ENCODE measurements at places on chromosomes 1 and 21. TPM values are rescaled to one million over a fixed set of nuclear protein-coding genes. Genes with fewer than 3 reads are reported as not detected.

DNA sequence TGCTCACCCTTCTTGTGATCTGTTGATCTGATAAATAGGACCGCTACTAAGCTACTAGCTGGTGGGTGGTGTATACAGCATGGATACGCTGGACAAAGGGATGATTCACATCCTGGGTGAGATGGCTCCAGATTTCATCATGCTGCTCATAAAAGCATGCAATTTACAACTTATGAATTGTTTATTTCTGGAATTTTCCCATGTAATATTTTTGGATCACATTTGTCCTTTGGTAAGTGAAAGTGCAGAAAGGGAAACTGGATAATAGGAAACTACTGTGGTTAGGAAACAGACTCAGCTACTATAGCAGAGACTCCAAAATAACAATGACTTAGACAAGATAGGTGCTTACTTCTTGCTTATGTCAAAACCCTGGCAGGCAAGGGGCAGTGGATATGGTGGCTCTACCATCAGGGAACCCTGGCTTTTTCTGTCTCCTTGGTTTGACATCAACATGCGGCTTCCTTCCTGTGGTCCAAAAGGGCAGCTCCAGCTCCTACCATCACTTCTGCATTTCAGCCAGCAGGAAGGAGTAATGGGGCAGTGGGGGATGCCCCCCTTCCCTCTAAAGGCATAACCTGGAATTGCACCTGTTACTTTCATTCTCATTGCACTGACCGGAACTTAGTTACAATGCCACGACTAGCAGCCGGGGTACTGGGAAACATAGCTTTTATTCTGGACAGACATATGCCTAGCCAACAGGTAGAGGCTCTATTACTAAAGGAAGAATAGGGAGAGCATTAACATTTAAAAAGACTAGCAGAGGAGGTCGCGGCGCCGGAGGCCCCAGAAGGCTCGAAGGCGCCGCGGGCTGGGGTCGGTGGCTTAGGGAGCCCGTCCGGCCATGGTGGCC lies 13.8 kb upstream of the AK2 start:
- H3K27me3 ChIP-seq = no peaks in the 10 kb centered on the region
- H3K4me3 ChIP-seq = no peak overlapping the region
- peaks cover 10% of the 10 kb centered on the region for H3K4me1 ChIP-seq
- H3K27ac ChIP-seq = no peak overlapping the region
- no peak for DNase-seq

DNA sequence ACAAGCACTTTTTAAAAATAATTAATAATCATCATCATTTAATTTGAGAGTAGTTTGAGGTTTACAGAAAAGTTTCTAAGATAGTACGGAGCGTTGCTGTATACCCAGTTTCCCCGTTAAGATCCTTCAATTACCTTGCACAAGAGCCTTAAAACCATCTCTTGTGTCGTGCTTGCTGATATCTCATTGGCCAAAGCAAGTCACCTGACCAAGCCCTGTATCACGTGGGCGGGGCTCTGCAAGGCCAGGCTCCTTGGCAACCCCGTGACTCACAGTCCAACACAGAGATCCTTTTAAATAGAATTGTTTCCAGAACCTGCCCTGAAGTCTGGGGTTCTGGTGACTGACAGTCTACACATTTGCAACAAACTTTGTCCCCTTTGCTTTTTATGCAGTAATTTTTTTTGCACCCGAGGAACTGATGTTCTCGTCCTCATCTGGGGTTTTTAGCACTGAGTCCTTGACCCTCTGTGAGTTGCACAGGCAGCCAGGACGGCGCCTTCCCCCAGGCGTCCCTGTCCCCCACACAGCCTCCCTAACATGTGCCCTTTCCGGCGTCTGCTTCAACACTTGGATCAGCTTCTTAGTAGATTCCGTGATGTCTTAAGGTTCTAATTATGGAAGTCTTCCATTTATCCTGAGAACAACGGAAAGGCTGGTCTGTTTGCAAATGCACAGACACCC lies 183.3 kb upstream of the TMEM51 start:
- no peak overlapping the region for H3K27ac ChIP-seq
- peaks cover 6% of the 10 kb centered on the region for H3K4me1 ChIP-seq
- H3K36me3 ChIP-seq = peaks cover 3% of the 10 kb centered on the region
- DNase-seq = no peak
- no peak overlapping the region for H3K4me3 ChIP-seq

- H3K27ac ChIP-seq = peak overlapping the region; percentile 63
- peaks cover 36% of the 10 kb centered on the region for H3K4me1 ChIP-seq
- H3K27me3 ChIP-seq = no peaks in the 10 kb centered on the region
- no peak overlapping the region for H3K4me3 ChIP-seq
These were observed 163.3 kb downstream of the DHRS3 start for GRCh38 chr1:12454406-12455391.

KANK4 gene
- total RNA-seq = not detected

DENND2C gene
- 1.1 TPM for total RNA-seq

DNA sequence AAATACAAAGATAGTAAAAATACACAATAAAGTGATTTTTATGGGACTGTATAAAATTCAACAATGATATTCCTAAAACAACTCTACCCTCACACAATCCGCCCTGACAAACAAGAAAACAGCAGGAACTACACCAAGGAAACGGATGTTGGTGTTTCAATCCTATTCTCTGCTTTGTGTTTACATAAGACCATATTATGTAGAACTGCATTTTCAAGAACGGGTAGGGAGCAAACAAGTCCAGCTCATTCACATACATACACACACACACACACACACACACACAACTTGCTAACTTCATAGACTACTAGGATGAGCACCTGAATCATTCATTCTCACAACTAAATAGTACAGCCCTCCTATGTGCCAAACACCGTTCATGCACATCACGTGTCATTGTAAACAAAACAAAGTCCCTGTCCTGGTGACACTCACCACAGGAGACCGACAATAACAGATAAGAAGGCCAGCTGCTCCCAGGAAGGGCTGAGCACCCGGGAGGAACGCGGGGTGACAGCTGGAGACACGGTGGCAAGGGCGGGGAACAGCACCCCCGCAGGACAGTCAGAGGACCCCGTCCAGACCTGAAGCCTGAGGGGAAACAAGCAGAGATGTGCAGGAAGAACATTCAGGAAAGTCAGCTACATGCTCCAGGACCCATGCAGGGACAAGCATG lies 43.0 kb downstream of the NPHP4 start:
- no peak for DNase-seq
- H3K4me3 ChIP-seq = no peak overlapping the region
- peak overlapping the region; percentile 24 for H3K27ac ChIP-seq
- H3K36me3 ChIP-seq = peaks cover 4% of the 10 kb centered on the region

DNA sequence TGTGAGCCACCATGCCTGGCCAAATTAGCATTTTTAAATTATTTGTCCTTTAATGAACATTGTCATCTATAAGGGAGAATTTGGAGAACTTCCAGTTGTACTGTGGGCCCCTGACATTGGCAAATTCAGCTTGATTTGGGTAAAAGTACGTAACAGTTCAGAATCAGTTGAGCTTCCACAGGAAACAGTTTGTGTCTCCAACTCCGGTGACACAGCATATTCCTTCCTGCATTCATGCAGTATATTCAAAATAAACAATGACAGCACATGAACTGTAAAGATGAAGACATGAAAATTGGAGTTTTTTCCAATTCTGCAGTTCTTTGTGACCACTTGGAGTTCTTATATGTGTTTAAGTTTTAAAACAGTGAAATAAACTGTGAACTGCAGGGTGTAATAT lies 28.2 kb downstream of the RNF220 start:
- H3K27ac ChIP-seq = no peak overlapping the region
- H3K27me3 ChIP-seq = peaks cover 25% of the 10 kb centered on the region
- H3K4me3 ChIP-seq = no peak overlapping the region
- no peaks in the 10 kb centered on the region for H3K4me1 ChIP-seq
- no peaks in the 10 kb centered on the region for H3K36me3 ChIP-seq
- DNase-seq = no peak

- DNase-seq = no peak
- H3K4me1 ChIP-seq = no peaks in the 10 kb centered on the region
- H3K27ac ChIP-seq = no peak overlapping the region
These were observed 43.2 kb upstream of the BACE2 start for GRCh38 chr21:41124641-41125201.

CLIC6 gene
- total RNA-seq = 0.10 TPM

GRCh38 chr1:150579945-150580642 lies 684 bp upstream of the MCL1 start:
- peak overlapping the region; percentile 99 for H3K27ac ChIP-seq
- H3K4me1 ChIP-seq = peaks cover 30% of the 10 kb centered on the region
- no peak for DNase-seq

GRCh38 chr1:188302746-188303145 lies 1474.0 kb downstream of the PLA2G4A start:
- H3K4me3 ChIP-seq = no peak overlapping the region
- H3K27me3 ChIP-seq = no peaks in the 10 kb centered on the region
- no peak overlapping the region for H3K27ac ChIP-seq
- H3K4me1 ChIP-seq = no peaks in the 10 kb centered on the region

GRCh38 chr1:25199819-25200620 lies 32.3 kb downstream of the SYF2 start:
- no peak overlapping the region for H3K27ac ChIP-seq
- peaks cover 23% of the 10 kb centered on the region for H3K27me3 ChIP-seq
- H3K36me3 ChIP-seq = no peaks in the 10 kb centered on the region
- DNase-seq = no peak

- no peak overlapping the region for H3K4me3 ChIP-seq
- no peak for DNase-seq
- no peaks in the 10 kb centered on the region for H3K4me1 ChIP-seq
- H3K27ac ChIP-seq = no peak overlapping the region
- H3K27me3 ChIP-seq = no peaks in the 10 kb centered on the region
- H3K36me3 ChIP-seq = peaks cover 2% of the 10 kb centered on the region
These were observed 8.0 kb upstream of the DNM3 start for GRCh38 chr1:171833091-171833825.

C21orf58 gene
- total RNA-seq = 3.2 TPM

DNA sequence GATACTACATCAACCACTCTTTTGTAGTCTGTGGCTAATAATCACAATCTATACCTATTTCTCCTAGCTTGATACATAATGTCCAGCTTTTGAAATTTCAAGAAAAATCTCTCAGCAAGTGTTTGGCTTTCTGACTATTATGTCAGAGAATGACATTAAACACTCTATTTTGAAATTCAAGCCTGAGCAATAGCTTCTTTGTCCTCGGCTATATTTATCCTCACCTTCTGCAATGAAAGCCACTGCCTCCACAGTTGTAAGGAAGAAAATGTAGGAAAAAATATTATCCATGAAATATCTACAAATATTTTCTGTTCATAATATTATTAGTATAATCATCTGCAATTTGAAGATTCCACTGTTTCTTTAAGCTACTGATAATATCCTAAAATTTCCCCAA lies 22.1 kb downstream of the LRRC7 start:
- DNase-seq = no peak
- no peaks in the 10 kb centered on the region for H3K27me3 ChIP-seq
- H3K4me1 ChIP-seq = no peaks in the 10 kb centered on the region
- no peaks in the 10 kb centered on the region for H3K36me3 ChIP-seq
- H3K4me3 ChIP-seq = no peak overlapping the region

- peaks cover 2% of the 10 kb centered on the region for H3K4me1 ChIP-seq
- H3K27me3 ChIP-seq = no peaks in the 10 kb centered on the region
- no peak overlapping the region for H3K27ac ChIP-seq
- no peaks in the 10 kb centered on the region for H3K36me3 ChIP-seq
- H3K4me3 ChIP-seq = no peak overlapping the region
- DNase-seq = peak; percentile 25
These were observed 6.8 kb upstream of the BSDC1 start for GRCh38 chr1:32400876-32401631.

GRCh38 chr1:183276386-183277080 lies 90.5 kb downstream of the LAMC2 start:
- H3K27me3 ChIP-seq = peaks cover 18% of the 10 kb centered on the region
- H3K36me3 ChIP-seq = no peaks in the 10 kb centered on the region
- H3K27ac ChIP-seq = no peak overlapping the region
- H3K4me1 ChIP-seq = no peaks in the 10 kb centered on the region

GRCh38 chr21:27220416-27220815 lies 253.5 kb upstream of the ADAMTS5 start:
- no peaks in the 10 kb centered on the region for H3K27me3 ChIP-seq
- no peaks in the 10 kb centered on the region for H3K4me1 ChIP-seq
- DNase-seq = no peak
- H3K36me3 ChIP-seq = no peaks in the 10 kb centered on the region

VANGL2 gene
- total RNA-seq = not detected

ARHGEF11 gene
- 28.0 TPM for total RNA-seq

CYP4A11 gene
- not detected for total RNA-seq

- no peak overlapping the region for H3K27ac ChIP-seq
- H3K27me3 ChIP-seq = peaks cover 17% of the 10 kb centered on the region
- H3K4me1 ChIP-seq = no peaks in the 10 kb centered on the region
- no peak overlapping the region for H3K4me3 ChIP-seq
- no peak for DNase-seq
These were observed 14.3 kb upstream of the COX20 start for GRCh38 chr1:244821134-244821533.

DNA sequence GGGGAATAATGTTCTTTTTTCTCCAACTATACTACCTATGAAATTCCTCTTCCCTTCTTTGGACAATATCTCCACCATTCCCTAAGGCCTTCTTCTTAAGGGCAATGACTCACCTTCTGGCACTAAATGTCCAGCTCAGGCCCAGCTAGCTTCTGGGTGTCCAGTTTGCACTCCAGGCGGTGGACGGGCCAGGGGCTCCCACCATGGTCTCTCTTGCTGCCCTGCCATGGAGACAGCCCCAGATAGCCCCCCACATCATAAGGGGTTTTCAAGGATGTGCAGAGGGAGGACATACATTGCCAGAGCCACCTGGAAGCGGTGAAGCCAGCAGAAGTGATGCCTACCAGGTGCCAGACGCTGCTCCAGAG lies 43.8 kb downstream of the C1orf198 start:
- H3K4me1 ChIP-seq = peaks cover 4% of the 10 kb centered on the region
- peaks cover 4% of the 10 kb centered on the region for H3K36me3 ChIP-seq
- DNase-seq = no peak
- no peak overlapping the region for H3K4me3 ChIP-seq
- H3K27ac ChIP-seq = no peak overlapping the region
- peaks cover 38% of the 10 kb centered on the region for H3K27me3 ChIP-seq

- H3K36me3 ChIP-seq = no peaks in the 10 kb centered on the region
- no peak for DNase-seq
- peaks cover 5% of the 10 kb centered on the region for H3K4me1 ChIP-seq
- peaks cover 10% of the 10 kb centered on the region for H3K27me3 ChIP-seq
- no peak overlapping the region for H3K4me3 ChIP-seq
These were observed 121.5 kb downstream of the CAMTA1 start for GRCh38 chr1:6906783-6907182.

GRCh38 chr1:15916417-15916816 lies 59.5 kb downstream of the ZBTB17 start:
- H3K27ac ChIP-seq = peak overlapping the region; percentile 83
- H3K36me3 ChIP-seq = peaks cover 2% of the 10 kb centered on the region
- DNase-seq = no peak
- H3K27me3 ChIP-seq = no peaks in the 10 kb centered on the region
- H3K4me3 ChIP-seq = peak overlapping the region; percentile 78

LPAR3 gene
- total RNA-seq = 2.1 TPM

- peaks cover 4% of the 10 kb centered on the region for H3K4me1 ChIP-seq
- no peak overlapping the region for H3K27ac ChIP-seq
- DNase-seq = no peak
- H3K36me3 ChIP-seq = peaks cover 8% of the 10 kb centered on the region
- H3K27me3 ChIP-seq = no peaks in the 10 kb centered on the region
- H3K4me3 ChIP-seq = no peak overlapping the region
These were observed 36.0 kb downstream of the AGL start for GRCh38 chr1:99886179-99886578.

GRCh38 chr21:41769111-41769510 lies 2.3 kb upstream of the RIPK4 start:
- H3K27me3 ChIP-seq = peaks cover 82% of the 10 kb centered on the region
- H3K4me1 ChIP-seq = peaks cover 20% of the 10 kb centered on the region

GRCh38 chr1:200753650-200754198 lies 15.0 kb downstream of the CAMSAP2 start:
- no peak overlapping the region for H3K4me3 ChIP-seq
- H3K4me1 ChIP-seq = peaks cover 18% of the 10 kb centered on the region
- no peaks in the 10 kb centered on the region for H3K27me3 ChIP-seq
- no peak for DNase-seq

Measured in T-helper 17 cell (primary cell).